GF-D8 (cell line): ENCODE measurements at places on chromosomes 5 and 9.

DNA sequence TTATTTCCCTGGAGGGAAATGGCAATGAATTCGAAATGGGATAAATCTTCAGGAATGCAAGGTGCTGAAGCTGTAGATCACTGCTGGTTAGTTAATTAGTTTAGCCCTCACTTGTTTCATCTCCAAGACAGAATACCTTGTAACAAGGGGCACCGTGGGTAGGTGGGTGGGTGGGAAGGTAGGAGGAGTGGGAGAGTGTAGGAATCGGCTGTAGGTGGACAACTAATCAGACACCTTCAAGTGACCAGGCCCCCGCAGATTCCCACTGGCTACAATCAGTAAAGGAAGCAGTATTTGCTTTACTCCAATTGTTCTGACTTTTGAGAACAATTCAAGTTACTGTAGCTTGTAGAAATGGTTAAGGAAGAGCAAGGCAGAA, 293.7 kb downstream of the TLE1 start:
- DNase-seq: no peak

DNA sequence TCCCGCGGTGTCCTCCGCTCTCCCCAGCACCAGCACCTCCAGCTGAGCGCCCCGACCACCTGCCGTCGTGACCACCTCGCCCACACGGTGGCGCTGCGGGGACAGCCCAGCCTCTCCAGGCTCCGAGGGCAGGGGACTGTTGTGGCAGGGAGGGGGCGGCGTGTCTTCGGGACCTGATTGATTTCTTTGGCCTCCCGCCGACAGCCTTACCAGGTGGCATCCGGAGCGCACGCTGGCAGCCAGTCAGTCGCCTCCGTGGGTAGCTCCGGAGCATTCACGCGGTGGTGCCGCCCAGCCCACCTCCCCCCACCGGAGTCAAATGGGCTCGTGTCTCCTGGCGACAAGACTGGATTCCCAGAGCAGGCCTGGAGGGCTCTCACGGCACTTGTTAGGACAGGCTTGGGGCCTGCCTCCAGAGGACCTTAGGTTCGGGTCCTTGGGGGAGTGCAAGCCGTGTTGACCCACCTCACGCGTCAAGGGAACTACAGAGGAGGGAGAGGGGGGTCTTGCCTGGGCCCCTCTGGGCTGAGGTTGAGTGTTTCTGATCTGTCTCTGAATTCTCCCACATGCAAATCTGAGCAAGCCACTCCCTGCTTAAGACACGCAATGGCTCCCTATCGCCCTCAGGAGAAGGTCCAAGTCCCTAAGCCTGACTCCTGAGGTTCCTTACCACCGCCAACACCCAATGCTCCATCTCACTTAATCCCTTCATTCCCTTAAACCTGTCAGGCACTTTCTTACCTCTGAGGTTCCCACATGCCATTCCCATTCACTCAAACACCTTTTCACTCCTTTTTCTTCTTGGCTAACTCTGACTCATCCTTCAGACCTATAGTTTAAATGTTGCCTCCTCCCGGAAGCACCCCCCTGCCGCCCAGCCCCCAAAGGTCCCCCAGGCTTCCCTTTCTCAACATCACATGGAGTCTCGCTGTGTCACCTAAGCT, 51.2 kb upstream of the GGTA1 start:
- no peak for DNase-seq

- DNase-seq: no peak
These were observed 68.5 kb downstream of the SLC28A3 start for GRCh38 chr9:84271921-84272556.

DNA sequence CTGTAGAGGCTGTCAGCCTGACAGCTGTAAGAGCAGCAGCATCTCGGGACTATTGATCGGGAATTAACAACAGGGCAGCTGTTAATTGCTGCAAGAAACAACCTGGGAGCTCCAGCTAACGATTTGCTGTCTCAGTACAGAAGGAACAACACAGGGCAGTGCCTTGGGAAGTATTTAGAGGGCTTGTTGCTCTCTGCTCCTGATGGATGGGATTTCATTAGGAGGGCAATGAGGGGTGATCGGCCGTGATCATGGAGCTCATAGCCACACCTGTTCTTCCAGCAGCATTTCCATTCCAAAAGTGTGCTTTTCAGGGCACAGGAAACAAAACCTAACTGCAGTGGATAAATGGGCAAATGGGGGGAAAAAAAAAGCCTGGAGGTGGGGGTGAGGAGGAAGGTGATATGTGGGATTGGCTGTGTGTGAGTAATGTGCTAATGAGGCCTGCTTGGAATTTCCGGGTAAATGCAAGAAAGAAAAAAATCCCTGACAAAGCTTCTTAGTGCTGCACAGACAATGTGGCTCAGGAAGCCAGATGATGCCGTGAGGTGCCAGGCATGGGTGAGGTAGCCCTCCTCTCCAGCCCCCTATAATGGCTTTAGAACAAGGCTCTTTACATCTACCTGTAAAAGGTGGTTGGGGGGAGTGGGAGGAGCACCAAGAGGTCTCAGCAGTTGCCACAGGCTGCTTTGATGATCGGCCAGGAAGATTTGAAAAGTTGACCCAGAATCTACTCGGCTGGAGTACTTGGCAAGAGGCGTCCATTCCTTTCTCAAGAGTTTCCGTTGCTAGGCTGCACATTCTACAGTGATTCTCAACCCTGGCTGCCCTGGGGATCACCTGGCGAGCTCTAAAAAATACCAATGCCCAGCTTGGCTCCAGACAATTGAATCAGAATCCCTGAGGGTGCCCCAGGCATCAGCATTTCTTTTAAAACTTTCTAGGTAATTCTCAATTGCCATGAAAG, 139.5 kb upstream of the KLF9 start:
- DNase-seq: no peak

- no peak for DNase-seq
These were observed 1.0 kb downstream of the GABRB2 start for GRCh38 chr5:161545344-161546094.

DNA sequence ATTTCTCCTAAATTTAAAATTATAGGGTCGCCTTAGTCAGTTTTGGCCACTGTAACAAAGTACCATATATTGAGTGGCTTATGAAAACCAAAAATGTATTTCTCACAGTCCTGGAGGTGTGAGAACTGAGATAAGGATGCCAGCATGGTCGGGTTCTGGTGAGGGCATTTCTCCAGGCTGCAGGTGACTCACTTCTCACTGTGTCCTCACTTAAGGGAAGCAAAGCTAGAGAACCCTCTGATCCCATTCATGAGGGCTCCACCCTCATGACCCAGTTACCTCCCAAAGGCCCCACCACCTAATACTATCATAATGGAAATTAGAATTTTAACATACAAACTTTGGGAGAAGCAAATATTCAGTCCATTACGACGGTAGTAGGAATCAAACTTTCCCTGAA, 75.1 kb upstream of the FBN2 start:
- no peak for DNase-seq

- DNase-seq: no peak
These were observed 666.8 kb downstream of the PTPRD start for GRCh38 chr9:9945966-9946365.
